Myocyte (in vitro differentiated cells): ENCODE measurements at places on chromosomes 1 and 21. TPM values are rescaled to one million over a fixed set of nuclear protein-coding genes. Genes with fewer than 3 reads are reported as not detected.

DNA sequence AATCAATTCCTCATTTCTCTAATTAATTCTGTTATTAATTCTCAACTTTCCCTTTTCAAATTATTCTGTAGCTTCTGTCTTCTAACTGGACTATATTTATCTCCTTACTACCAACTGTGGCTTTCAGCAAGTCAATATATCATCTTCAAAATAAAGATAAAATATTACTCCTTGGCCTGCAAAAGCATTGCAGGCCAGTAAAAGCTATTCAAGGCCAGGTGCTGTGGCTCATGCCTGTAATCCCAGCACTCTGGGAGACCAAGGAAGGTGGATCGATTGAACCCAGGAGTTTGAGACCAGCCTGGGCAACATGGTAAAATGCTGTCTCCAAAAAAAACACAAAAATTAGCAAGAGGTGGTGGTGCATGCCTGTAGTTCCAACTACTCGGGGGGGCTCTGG, 27.9 kb downstream of the USP48 start:
- DNase-seq, result no peak

- DNase-seq, result no peak
Observed at GRCh38 chr1:38567401-38567800, 292.2 kb downstream of the RRAGC start.

- DNase-seq, result peak; percentile 75
Observed at GRCh38 chr21:46250146-46250725, 21.7 kb upstream of the LSS start.

GRCh38 chr1:223129229-223129901, 13.7 kb downstream of the TLR5 start:
- DNase-seq, result no peak

DNA sequence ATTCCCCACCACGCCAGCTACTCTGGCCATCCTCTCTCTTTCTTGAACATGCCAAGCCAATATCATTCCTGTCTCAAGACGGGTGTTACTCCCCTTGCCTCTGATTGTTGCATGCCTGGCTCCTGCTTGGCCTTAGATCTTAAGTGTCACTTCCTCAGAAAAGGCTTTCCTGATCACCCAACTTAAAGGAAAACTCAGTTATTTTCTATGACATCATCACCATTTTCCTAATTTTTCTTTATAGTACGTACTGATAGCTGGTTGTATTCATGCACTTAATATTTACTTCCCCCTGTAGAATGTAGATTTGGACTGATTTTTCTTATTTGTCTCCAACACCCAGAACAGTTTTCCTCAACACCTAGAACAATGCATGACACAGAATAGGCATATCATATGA, 123.8 kb upstream of the TSPAN2 start:
- no peak for DNase-seq

- no peak for DNase-seq
Observed at GRCh38 chr1:10663678-10664035, 132.8 kb downstream of the CASZ1 start.

The ZNF695 gene
- total RNA-seq, result 0.99 and 1.9 TPM in 2 replicates

The DDX20 gene
- total RNA-seq, result 22.4 and 27.0 TPM in 2 replicates

The EPS8L3 gene
- not detected in 2 replicates for total RNA-seq

The PRAMEF7 gene
- total RNA-seq, result not detected in 2 replicates

The DNALI1 gene
- total RNA-seq, result 35.9 and 45.9 TPM in 2 replicates

The HES4 gene
- total RNA-seq, result 45.8 and 63.9 TPM in 2 replicates
